ENCODE measurements at places on chromosomes 3 and 15.

- no peak for DNase-seq
These were observed 221.4 kb downstream of the GABRB3 start for GRCh38 chr15:26551473-26551872.

DNA sequence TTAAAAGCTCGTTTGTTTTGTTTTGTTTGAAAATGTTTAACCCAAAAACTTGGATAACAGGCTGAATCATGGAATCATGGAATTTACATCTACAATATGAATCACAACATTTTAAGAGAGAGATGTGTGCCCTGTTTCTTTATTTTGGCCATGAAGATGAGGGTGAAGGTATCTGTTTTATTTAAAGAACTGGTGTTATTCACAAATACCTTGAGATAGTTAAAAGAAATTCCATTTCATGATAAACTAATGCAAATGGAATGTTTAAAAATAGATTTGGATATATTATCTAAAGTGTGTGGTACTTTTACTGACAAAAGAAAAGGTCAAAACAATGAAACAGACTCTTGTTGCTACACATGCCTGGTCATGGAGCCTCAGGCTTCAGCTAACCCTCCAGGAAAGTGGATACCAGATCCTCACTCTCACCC lies 486.0 kb upstream of the CFAP20DC start:
- no peak for DNase-seq

- no peak for DNase-seq
These were observed 70.1 kb downstream of the GPR160 start for GRCh38 chr3:170107941-170108340.

DNA sequence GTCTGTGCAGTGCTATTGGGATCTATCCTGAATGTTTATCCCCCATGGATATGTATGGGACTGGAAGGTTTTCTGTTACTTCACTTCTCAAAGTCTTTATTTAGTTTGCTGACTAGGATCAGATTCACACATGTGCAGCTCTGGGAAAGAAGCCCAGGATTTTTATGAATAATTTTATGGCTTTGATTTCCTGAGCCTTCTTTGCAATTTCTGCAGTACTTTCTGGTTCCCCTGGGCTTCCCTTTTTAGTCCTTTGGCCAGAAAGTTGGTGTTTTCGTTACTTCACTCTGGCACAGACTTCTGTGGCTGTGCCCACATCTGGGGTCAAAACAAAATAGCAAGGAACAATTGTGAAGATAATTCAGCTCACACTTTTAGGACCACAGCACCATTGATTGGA lies 721.0 kb downstream of the OTOL1 start:
- DNase-seq: no peak

DNA sequence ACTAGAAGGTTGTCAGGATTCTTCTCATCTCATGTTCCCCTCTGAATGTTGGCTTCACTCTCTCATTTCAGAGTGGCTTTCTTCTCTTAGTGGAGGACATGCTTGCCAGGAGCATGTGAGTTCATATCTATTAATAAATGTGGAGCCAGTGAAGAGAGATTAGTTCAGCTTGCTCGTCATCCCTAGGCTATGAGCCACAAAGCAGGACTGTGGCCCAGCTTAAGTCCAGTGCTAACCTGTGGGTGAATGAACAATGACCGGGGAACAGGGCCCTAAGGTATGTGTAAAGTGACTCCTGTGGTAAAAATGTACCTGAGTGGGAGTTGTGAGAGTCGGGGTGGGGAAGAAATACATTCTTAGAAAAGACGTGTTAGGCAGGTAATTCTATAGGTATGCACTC lies 96.9 kb upstream of the TBL1XR1 start:
- DNase-seq: no peak

- DNase-seq: no peak
These were observed 175.2 kb downstream of the TP63 start for GRCh38 chr3:189806171-189806951.

DNA sequence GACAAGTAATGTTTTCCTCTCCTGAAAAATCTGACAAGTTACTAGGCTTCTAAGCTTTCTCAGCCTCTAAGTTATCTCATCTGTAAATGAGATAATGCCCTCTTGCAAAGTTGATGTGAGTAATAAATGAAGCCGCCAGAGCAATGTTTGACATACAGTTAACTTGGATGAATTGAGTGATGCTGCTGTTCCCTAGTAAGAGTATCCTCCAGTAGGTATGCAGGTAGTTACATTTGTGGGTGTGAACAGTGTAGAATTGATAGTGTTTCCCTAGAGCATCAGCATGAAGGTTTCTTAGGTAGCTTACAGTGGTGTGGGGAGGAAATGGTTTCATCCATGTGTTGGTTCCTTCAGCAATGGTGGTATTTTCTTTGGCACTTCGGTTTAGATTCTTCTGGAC lies 3.4 kb downstream of the ATP2C1 start:
- no peak for DNase-seq

GRCh38 chr3:51099794-51100535 lies 285.1 kb upstream of the MANF start:
- no peak for DNase-seq

GRCh38 chr3:69212411-69213160 lies 90.2 kb upstream of the LMOD3 start:
- DNase-seq: no peak

All from naive thymus-derived CD8-positive, alpha-beta T cell (primary cell).